NCI-H345 (cell line): ENCODE measurements at places on chromosomes 2 and 18.

DNA sequence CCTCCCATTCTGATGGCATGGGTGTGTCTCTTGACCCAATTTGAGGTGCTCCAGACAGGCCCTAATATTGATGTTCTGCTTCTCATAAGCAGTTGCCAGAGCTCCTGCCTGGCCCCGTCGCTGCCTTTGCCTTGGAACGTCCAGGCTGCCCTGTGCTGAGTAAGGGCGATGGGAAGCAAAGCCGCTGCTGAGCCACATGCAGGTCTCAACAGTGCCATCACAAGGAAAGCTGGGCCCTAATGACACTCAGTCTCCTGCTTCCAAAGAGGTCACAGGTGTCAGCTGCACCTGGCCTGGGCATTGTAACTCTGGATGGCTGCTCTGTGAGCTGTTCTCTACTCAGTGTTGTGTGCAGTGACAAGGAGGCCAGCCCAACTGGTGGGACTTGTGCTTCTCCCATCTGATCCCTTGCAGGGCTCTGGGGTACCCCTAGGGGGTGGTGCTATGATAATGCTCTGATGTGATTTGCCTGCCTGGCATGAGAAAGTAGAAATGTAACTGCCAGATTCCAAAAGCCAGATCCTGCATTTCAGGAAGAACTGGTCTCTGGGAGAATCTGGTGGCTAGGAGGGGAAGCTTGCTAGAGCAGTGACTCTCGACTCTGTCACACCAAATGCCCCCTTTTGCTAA, 8.7 kb downstream of the TTC39C start:
- DNase-seq = no peak

GRCh38 chr2:79576451-79576850, 63.6 kb downstream of the CTNNA2 start:
- DNase-seq = no peak

- no peak for DNase-seq
These were observed 900.8 kb downstream of the SLC4A3 start for GRCh38 chr2:220528180-220528675.

DNA sequence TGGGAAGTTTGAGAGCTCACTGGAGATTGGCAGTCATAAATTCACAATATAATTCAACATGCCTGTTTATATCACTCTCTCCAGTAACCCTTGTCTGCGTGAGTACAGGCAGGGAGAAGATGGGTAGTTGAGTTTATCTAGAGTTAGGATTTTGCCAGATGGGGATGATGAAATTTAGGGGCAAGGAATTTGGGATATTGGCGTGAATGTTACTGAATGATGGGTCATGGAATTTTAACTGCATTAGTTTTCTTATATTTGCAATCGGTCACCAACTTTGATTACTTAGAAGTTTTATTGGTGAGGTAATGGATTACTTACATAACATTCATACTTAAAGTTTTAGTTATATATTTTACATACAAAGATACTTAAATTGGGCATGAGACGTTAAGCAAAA, 35.1 kb downstream of the SANBR start:
- no peak for DNase-seq

DNA sequence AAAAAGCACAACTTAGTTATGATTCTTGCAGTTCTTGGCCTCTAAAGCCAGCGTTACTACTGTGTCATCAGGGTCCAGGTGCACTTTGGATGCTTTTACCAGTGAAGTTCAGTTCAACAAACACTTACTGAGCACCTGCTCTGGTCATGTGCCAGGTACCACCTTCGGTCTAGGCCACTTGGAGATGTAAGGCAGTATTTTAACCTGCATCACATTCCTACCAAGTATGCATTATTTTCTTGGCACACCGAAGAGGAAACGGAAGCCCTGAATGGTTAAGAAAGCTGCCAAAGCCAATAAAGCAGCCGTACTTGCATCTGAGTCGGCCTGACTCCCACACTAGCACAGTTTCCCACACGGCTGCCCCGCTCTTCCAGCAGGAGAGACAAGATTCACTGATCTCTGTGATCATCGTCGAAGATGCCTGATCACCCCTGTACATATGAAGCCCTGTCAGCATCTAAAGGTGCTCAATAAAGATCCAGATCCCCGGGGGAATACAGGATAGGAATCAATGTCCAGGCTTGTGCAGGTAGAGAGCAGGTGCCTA, 427.1 kb downstream of the EIPR1 start:
- peak; percentile 81 for DNase-seq

GRCh38 chr2:191976436-191976835, 129.5 kb upstream of the CAVIN2 start:
- DNase-seq = no peak

DNA sequence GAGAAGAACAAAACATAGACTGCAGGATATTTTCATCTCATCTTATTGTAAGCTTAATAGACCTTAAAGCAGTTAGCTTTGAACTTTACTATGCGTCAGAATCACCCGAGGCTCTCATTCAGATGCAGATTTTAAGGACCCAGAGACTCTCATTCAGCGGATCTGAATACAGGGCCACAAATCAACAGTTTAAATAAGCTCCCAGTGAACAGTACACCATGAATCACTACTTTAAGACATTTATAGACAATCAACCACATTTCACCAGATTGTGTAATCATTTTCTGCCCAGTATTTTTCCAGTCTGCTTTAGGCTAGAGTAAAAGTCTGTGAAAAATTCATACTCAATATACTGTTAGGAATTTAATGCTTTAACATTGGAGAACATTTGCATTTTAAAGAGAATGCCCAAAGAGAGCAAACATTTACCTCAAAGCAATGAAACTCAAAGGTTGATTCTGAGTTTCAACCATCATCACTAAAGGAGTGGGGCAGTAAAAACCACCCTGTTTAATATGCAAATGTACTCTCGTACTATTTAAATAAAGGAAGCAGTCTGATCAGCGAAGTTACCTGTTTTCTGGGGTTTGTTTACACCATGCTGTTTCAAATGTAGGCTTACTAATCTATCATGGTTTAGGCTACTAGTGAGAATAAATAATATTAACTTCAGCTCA, 11.0 kb upstream of the ALPK2 start:
- no peak for DNase-seq

DNA sequence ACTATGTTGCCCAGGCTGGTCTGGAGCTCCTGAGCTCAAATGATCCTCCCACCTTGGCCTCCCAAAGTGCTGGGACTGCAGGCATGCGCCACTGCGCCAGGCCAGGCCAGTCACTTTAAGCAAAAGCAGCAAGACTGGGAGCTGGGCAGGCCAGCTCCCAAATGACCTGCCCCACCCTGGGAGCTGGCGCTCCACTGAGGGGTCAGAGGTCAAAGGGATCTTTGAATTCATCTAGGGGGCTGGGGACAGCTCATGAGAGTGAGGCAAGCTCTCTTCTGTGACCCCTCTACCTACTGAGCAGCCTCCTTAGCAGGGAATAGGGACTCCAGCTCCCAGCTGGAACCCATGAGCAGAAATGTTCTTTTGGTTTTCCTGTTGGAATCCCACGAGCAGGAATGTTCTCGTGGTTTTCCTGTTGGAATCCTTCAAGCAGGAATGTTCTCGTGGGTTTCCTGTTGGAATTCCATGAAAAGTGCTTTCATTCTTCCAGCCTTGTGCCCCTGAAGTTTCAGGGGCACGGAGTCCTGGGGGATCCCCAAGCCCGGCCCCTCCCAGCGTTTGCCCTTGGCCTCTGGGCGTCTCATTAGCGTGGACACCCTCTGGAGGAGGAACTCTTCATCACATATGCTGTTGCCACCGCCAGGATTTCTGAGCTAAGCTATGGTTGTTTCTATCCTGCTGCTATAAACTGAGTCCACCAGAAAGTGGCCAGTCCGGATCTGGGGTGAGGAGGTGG, 162.0 kb upstream of the HAAO start:
- DNase-seq = no peak

- DNase-seq = peak; percentile 3
These were observed 834 bp downstream of the PDCL3 start for GRCh38 chr2:100563407-100564247.

- no peak for DNase-seq
These were observed 128.9 kb upstream of the RIOK3 start for GRCh38 chr18:23324056-23324811.

DNA sequence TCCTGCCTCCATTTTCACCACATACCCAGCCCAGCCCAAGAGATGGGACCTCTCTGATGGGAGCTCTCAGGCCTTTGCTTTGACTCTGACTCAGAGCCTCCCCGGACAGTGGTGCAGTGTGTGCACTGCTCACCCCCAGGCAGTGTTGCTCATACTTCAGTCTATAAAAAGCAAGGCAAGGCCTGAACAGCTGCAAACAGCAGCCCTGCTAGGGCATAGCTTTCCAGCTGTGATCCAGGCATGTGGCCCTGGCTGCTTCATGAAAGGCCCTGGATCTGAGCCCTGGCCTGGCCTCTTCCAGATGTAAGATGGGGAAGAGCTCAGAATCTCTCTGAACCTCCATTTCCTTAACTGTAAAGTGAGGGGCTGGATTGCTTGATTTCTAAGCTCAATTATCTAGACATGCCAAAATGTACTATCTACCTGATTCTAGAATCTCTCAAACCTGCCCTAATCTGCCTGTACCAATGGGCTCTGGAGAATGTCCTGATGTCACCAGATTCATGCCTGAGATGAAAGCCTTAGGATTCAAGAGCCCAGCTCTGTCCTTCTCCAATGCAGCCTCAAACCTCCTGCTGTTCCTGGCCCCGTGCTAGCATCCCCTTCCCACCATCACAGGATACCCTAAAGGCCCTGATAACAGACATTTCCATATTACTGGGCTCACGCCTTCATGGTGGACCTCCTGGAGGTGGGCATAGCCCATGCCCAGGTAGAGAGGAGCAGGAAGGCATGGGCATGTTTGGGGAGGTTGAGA, 206.9 kb downstream of the ARL4C start:
- DNase-seq = no peak

GRCh38 chr18:58013241-58014211, 30.5 kb upstream of the NEDD4L start:
- DNase-seq = peak; percentile 31

DNA sequence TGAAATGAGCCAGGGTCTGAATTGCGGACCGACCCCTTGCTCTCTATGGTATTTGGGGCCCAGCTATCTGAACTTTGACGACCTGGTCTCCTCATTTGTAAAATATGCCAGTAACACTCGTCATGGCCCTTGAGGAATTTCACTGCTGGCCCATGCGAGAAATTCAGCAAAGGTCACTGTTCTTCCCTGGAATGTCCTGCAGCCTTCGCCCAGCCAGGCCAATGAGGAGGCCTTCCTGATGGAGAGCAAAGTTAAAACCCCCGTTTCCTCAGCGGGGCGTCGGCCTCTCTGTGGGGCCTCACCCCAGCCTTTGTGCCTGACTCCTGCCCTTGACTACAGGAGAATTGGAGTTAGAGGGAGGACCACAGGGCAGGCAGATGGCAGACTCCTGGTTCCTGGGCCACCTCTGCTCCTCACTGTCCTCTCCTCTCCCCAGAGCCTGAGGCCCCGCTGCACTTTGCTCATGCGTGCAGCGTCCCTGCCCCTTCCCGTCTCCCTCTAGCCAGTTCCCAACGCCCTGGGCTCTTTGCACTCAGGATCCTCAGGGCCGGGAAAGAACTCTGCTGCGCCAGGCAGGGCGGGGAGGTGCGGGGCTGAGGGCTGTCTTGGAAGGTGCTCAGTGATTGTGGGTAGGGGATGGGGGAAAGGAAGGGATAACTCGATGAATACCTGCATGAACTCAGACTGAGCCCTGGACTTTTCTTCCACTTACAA, 257.0 kb upstream of the RAB6C start:
- DNase-seq = no peak

- no peak for DNase-seq
These were observed 444.8 kb downstream of the RND3 start for GRCh38 chr2:150042500-150043171.

- no peak for DNase-seq
These were observed 69.7 kb downstream of the EIPR1 start for GRCh38 chr2:3307901-3308300.

DNA sequence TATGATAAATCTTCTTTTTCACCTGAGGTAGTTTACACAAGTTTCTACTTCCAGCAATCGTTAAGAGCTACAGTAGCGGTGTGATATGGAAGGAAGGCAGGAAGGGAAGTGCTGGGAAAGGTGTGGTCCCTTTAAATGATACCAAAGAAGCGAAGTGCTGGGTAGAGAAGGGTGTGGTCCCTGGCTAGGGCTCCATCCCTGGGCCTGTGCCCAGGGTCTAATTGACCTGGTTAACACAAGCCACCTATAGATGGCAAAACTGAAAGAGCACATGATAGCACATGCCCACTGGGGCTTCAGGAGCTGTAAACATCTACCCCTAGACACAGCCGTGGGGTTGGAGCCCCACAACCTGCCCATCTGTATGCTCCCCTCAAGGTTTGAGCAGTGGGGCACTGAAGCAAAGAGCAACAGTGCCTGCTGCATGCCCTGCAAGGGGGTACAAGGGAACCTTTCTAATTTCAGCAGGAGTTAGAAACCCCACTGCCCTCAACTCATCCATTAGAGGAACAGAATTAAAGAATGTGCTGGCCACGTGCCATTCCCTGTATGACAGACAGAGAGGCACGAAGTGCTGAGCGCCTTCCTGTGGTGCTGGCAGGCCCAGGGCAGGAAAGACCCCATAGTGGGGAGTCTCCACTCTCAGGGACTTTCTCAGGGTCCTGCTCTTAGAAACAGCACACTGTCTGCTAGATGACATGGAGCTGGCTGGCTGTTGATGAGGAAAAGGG, 153.1 kb upstream of the LMAN1 start:
- DNase-seq = no peak

GRCh38 chr2:66432801-66433694, 1.9 kb upstream of the MEIS1 start:
- peak; percentile 98 for DNase-seq

- DNase-seq = peak; percentile 83
These were observed 1.9 kb downstream of the PTMA start for GRCh38 chr2:231709981-231710798.

DNA sequence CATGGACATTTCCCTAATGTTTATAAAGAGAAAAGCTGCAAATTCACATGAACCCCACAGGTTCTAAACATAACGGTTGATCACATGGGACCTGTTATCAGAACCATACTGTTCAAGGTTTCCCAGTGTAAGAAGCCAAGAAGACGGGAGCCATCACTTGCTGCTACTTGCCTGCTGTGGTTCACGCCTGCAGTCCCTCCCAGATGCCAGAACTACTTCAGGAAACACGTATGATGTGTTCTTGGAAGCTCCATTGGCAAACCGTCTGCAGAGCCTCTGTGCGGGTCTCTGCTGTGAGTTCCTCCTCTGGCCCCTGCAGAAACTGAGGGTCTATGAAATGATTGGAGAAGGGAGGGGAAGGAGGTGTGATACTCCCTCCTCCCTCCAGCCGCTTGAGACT, 75.2 kb downstream of the CABLES1 start:
- DNase-seq = no peak

DNA sequence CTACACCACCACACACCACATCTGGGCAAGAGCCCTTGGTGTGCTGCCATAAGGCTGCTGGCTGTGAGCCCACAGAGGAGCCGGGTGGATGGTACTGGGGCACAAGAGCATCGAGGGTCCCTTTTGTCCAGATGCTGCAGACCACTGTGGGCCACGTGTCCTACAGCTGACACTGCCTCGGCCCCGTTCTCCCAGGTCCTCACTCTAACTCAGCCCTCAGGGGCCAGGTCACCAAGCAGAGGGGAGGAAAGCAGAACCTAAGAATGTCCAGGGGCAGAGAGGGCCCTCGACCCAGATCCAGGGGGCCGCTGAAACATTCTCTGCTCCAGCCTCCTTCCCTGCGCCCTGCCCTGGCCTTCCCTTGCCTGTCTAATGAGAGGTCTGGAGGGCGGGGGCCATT, 91.7 kb upstream of the ASB18 start:
- DNase-seq = no peak
